ENCODE measurements at places on chromosomes 5 and 9.

GRCh38 chr5:55231029-55231918, 2.1 kb downstream of the CCNO start:
- DNase-seq, result no peak

- no peak for DNase-seq
Observed at GRCh38 chr5:134437340-134437846, 25.7 kb upstream of the CDKN2AIPNL start.

DNA sequence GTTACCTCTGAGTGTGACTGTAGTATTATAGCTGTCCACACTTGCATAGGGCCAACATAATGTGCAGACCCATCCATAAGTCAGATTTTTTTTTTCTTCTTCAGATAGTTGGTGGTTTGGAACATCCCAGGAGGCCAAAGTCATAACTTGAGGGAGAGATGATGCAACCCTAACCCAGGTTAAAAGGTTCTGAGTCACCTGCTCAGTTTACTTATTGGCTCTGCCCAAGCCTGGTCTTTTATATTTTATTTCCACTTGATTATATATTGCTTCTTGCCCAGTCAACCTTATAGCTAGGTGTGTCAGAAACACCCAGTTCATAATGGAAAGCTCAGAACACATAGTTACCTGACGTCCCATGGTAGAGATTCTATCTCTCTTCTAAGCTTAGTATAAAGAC, 113.1 kb upstream of the PCSK1 start:
- no peak for DNase-seq

- DNase-seq, result no peak
Observed at GRCh38 chr5:83378624-83379289, 92.8 kb upstream of the VCAN start.

DNA sequence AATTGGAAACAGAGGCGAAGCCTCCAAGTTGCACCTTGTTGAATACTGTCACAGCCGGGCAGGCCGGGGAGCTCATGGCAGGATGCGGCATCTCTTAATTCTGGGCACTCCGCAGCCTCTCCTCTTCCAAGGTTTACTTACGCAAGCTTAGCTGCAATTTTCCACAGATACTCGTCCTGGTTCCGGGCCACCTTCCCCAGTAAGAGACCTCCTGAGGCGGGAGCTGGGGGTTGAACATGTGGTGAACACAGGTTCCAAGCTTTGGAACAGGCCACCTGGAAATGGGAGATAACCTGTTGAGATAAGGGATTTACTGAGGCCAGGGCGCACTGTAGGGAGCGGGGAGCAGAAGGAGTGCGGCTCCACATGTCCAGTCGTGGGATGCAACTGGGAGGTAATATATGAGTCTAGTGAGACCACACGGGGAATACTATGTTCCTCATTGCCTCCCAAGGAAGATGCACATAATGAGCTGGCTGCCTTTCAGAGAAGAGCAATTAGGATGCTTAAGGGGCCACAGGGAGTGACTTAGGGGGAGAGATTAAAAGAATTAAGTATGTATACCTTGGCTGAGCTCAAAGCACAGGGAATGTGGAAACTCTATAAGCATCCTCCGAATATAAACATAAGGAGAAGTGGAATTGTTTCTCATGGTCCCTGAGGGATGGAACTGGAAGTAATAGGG, 335.2 kb downstream of the CWC27 start:
- no peak for DNase-seq

GRCh38 chr5:51162245-51162644, 221.0 kb upstream of the ISL1 start:
- no peak for DNase-seq

DNA sequence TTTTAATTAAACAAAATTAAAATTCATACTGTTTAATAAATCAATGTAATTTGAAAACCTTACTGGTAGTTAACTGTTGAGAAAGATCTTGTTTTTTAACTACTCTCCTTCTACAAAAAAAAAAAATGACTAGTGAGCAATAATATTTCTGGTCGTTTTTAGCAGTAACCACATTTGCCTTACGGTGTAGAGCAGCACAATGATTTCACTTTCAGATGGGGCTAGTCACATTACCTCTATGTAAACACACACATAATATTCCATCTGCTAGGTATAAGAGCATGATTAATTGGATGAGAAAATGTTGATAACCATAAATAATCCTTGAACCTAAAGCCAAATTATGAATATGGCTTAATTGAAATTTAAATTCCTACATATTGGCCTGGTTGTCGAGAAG, 198.1 kb downstream of the CHSY3 start:
- DNase-seq, result no peak

- DNase-seq, result no peak
Observed at GRCh38 chr9:114287001-114287762, 35.7 kb upstream of the ORM1 start.

- no peak for DNase-seq
Observed at GRCh38 chr5:76383126-76383832, 19.8 kb upstream of the IQGAP2 start.

- DNase-seq, result peak; percentile 30
Observed at GRCh38 chr5:122999947-123000563, 36.5 kb downstream of the PPIC start.

GRCh38 chr5:32785611-32786254, 74.6 kb downstream of the NPR3 start:
- DNase-seq, result no peak

DNA sequence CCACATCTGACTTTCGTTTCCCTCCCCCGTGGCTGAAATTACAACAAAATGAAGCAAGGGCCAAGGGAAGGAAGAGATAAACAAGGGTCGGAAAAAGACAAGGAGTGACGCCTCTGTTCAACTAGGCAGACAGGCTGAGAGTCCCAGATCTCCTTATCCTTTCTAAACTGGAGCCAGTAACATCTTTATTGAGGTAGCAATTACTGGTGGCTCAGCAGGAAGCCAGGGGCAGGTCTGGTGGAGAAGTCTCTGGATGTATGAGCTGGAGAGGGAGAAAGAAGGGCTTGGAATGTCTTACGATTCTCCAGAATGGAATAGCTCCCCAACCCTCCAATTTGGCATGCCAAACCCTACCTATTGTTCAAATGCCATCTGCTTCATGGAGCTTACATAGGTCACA, 190.8 kb upstream of the BRINP1 start:
- DNase-seq, result no peak

DNA sequence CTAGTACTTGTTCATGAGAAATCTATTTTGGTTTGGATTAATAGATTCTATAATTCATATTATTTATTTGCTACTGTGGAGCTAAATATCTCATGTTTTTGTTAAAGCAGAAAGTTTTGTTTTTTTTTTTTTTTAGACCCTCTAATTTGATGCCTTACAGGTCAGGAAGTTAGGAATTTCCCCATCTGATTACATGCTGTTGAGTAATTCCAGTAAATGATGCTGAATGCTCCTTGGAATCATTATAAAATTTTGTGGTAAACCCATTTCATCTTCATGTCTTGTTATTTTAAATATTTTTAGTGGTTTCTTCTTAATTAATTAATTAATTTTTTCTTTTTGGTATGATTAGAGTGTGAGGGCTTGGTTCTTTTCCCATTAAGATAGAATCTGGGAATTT, 35.6 kb downstream of the NNT start:
- no peak for DNase-seq

DNA sequence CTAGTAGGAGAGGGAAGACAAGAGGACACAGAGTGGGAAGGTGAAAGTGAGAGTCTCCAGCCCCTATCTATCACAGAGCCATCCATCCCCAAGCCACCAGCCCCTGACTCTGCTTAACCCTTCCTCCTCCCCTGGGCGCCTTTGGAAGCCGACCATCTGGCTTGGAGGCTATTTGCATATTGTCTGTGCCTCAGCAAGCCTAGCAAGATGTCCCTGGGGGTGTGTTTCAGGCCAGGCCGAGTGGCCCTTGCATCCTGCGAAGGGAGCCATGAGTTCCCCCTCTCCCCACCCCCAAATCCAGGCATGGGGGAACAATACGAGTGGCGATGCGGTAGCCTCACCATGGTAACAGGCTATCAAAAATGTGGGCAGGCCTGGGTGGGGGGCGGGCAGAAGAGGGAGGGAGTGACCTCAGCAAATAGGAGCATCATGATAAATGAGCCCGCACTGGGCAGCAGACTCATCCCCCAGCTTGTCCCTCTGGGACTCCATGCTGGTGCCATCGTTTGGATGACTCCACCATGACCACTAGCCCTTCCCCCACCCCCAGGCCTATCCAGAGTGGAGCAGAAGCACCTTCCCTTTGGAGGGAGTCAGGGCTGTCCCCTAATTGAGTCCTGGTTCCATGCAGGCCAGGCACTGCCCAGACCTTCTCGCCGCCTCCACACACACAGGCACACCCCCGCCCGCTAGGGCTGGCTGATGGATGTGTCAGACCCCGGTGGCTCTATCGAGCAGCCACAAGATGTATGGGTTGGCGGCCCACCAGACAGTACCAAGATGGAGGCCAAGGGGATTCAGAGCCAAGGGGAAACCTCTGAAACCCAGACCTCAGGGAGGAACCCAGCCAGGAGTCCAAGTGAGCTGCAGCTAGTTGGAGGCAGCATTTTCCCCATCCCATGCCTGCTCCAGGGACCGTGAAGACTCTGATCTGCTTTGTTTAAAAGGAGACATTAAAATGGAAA, 14.6 kb downstream of the URM1 start:
- DNase-seq, result no peak

DNA sequence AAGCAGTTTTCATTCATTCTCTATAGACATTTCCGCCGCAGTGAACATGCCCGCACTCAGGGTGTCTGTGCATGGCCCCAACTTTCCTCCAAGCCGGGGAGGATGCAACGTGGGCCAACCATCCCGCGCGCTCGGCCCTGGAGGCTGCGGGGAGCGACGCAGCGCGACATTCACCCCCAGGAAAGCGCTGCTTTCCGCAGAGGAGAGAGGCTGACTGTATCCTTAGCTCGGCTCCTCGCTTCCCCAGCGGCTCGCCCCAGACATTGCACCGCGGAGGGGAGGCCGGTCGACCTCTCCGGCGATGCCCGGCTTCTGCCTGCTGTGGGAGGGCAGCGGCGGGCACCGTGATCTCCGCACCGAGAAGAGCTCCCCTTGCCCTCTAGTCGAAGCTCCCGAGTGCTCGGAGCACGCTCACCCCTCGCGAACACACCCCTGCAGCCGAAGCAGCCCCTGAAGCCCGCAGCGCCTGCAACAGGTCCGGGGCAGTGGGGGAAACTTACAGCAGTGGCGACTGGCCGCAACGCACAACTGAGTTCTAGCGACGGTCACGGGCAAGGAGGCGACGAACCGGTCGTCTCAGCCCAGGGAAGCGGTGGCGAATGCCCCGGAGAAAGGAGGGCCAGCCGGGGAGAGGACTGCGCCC, 600 bp downstream of the ENC1 start:
- DNase-seq, result no peak

- DNase-seq, result no peak
Observed at GRCh38 chr5:170408877-170409660, 19.9 kb upstream of the KCNMB1 start.

DNA sequence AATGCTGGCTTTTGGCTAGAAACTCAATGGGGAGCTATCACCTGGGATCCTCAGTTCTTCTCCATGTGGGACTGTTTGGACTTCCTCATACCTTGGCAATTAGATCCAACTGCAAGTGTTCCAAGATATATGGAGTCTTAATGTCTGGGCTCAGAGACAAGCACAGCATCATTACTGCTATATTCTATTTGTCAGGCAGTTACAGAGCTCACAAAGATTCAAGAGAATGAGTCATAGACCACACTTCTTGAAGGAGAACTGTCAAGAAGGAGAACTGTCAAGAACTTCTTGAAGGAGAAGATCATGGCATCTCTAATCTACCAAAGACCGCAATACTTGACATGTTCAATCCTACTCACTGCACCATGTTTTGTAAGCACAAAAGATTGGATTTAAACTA, 106.8 kb upstream of the NREP start:
- DNase-seq, result no peak

GRCh38 chr5:52658246-52658645, 129.5 kb upstream of the ITGA1 start:
- no peak for DNase-seq

GRCh38 chr5:116075191-116075831, 9.5 kb upstream of the COMMD10 start:
- DNase-seq, result no peak

GRCh38 chr5:158115468-158115867, 256.5 kb upstream of the CLINT1 start:
- no peak for DNase-seq

DNA sequence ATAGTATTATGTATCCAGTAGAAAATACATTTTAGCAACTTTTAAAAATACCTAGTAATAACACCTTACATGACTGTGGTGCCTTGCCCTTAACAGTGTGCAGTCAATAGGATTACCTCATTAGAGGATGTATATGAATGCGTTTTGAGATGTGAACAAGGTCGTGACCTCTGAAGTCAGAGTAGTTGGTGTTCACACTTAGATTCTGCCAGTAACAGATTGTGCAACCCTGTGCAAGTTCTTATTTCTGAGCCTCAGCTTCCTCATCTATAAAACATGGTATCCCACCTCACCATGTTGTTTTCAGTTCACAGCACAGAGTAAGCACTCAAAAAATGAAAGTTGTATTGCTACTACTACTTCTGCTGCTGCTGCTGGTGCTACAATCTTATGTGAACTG, 347.3 kb downstream of the KDM4C start:
- no peak for DNase-seq

- no peak for DNase-seq
Observed at GRCh38 chr9:132365986-132366385, 11.2 kb upstream of the SETX start.

DNA sequence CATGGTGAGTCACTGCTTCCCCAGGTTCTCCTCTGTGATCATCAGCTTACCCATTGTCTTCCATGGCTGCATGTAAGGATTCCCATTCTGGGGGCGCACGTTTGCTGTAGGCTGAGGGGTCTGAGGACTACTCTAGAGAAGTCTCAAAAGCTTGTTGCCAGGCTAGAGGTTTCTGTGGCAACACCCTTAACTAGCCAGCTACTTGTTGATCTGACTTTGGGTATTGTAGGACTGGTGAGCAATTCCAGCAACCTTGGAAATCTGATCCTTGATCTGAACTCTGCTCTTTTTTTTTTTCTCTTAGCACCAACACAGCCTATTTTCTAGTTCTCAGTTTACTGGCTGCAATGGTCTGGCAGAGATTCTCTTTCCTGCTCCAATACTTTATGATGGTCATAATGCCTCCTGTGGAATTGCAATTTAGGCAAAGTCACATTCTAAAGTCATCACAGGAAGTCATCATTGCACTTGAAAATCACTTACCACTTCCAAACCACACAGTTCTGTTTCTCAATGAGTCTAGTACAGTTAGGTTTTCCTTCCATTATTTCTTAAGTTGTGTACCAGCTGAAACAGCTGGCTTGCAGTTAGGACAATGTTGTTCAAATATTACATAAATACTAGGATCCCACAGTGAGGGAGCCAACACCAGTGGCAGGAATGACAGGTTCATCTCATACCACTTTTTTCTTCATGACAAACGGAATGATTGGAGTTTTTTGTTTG, 110.3 kb downstream of the SLC12A2 start:
- no peak for DNase-seq

- DNase-seq, result no peak
Observed at GRCh38 chr9:126162611-126163381, 163.8 kb upstream of the MVB12B start.

All from stimulated activated CD4-positive, alpha-beta T cell treated with anti-CD3 and anti-CD28 coated beads, TNF-alpha, amount 100 ng/mL, for 48 hours (primary cell).